ENCODE measurements at places on chromosomes 12 and 14.

DNA sequence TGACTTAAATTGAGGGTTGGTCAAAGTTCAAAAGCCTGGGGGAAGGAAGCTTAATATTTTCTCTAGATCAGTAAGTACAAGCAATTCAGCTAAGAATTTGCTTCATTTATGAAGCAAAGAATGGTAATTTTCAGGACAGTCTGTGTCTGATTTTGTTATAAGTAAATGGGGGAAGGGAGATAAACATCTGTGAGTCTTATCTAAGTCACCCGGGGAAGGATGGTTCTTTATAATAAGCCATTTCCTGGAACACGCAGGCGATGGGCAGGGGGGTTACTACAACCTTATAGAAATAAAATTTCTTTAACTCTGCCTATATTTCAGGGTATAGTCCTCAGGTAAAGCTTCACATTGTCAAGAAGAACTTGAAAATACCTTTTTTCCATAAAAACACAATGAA lies 42.9 kb downstream of the HELB start:
- no peak for DNase-seq

- no peak for DNase-seq
These were observed 3.2 kb upstream of the TUBA1C start for GRCh38 chr12:49261721-49262120.

GRCh38 chr14:96888593-96888992 lies 91.4 kb downstream of the VRK1 start:
- no peak for DNase-seq

GRCh38 chr12:45582986-45583659 lies 146.4 kb upstream of the ARID2 start:
- no peak for DNase-seq

GRCh38 chr12:66169221-66170170 lies at the start of gene TMBIM4:
Gene TMBIM4 (minus strand): TSS chr12:66169996. CDS start chr12:66169951, 45 bp downstream.
- DNase-seq = peak; percentile 96

DNA sequence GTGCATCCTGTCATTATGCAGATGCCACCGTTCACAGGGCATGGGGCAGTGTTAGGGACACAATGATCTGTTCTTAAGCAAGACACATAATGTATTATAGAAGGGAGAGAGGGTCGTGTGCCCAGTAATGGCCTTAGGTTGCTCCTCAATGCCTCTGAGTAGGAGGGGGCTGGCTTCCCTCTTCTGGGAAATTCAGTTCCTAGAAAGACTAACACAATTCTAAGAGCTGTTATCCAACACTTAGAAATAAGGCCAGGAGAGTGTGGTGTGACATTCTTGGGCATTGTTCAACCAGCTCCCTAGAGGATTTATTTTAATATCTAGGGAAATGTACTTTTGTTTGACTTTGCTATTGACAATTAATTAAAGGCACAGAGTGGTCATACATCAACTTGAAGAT lies 118.5 kb downstream of the ADCK1 start:
- DNase-seq = no peak

- no peak for DNase-seq
These were observed 521.4 kb upstream of the FOXG1 start for GRCh38 chr14:28245216-28245615.

GRCh38 chr12:84842406-84843013 lies 70.1 kb downstream of the SLC6A15 start:
- DNase-seq = no peak

DNA sequence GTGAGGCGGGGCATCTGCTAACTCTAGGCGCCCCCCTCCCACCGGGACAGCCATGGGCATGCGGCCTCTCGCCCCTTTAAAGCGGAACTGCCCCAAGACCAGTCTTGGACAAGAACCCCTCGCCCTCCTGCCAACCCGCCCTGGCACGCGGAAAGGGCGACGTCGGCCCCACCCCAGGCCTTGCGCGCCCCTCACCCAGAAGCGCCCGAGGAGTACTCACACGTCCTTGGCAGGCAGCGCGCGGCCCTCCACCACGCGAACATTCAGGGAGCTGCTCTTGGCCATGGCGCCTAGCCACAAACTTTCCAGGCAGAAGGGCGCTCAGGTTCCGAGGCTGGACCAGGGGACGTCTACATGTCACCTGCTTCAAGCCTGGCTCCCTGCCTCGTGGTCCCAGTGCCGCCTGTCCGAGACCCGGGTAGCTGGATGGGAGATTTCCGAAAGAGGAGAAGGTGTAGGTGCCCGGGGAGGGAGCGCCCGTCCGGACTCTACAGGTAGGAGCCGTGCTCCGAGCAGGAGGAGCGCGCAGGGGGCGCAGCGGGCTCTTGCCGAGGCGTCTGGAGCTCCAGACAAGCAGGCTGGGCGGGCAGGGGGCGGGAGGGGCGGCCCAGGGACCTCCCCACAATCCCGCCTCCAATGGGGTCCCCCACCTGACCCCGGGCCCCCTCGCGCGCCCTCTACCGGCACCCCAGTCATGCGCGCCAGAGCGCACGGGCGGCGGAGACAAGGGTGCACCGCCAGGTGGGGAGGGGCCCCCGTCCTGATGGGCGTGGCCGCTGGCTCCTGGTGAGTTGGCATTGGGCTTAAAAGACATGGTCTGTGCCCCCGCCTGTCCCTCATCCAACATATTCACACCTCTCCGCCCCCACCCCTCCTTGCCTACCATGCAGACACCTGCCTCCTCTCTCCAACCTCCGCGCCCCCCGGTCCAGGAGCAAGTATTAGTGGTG lies at the start of gene RASAL1:
Gene RASAL1, minus strand, starts transcription at position 584 of the 950 bp plus-strand sequence. Its CDS starts 299 bp downstream, at position 285.
- DNase-seq = no peak

DNA sequence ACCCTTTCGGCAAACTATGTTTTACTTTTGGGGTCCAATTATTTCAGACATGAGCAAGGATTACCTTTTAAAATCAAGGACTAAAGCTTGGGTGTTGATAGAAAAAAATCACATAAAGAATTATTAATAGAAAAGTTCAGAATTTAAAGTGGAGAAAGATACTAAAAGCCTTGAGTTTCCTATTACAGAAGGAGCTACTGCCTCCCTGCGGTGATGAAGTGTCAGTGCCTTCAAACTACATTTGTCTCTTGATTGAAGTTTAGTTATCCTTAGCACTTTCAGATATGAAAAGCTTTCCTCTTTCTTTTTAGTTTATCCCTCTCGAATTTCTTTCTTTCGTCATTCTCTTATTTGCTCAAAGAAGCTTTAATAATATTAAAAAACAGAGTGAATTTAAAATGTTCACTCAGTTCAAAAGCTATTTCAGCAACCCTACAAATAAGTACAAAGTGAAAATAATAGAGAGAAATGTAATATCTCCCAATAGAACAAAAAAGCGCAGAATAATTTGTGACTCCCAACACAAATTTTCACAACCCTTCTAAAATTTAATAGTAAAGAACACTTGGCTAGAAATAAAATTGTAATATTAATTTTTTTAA lies 87.6 kb downstream of the SEC23A start:
- DNase-seq = no peak

- DNase-seq = no peak
These were observed 6.4 kb upstream of the TC2N start for GRCh38 chr14:91873471-91874415.

DNA sequence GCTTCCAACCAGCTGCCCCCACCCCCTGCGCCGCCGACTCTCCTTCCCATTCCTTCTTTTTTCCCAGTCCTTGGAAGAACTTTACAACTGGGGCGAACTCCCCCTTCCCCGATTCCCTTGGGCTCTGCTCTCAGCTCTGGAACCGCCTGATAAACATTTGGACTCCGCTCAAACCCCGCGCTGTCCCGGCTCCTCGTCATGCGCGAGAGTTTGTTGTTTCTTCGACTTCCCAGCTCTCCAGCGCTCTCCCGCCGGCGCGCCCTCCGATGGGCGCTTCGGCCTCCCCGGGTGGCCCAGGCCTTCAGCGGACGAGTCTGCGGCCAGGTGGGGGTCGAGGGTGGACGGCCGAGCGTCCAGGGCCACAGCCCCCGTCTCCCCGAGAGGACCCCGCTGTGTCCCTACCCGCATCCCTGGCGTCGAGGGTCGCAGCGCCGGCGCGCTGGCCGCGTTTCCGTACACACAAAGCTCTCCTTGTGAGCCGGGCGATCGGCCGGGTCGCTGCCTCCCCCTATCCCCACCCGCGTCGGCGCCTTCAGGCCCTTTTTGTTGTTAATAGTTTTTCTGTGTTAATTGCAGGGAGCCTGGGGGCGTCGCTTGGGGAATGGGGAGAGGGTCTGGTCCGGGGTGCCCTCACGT lies 847 bp downstream of the MMP14 start:
- no peak for DNase-seq

GRCh38 chr14:35416108-35416750 lies 11.7 kb upstream of the NFKBIA start:
- DNase-seq = no peak

DNA sequence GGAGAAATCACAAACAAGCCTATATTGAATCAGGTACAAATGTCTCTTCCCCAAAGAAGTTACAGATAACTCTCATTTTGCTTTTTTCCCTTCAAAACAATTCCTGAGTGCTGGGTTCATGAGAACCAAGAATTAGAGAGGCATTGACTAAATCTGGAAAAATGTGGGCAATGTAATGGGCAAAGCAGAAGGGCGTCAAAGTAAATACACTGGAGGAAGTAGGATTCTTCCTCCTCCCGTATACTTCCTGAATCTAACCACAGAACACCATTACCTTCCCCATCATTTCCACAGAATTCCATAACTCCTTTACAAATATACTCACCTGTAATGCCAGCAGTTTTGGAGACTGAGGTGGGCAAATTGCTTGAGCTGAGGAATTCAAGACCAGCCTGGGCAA lies 3.0 kb upstream of the RBMS2 start:
- DNase-seq = no peak

DNA sequence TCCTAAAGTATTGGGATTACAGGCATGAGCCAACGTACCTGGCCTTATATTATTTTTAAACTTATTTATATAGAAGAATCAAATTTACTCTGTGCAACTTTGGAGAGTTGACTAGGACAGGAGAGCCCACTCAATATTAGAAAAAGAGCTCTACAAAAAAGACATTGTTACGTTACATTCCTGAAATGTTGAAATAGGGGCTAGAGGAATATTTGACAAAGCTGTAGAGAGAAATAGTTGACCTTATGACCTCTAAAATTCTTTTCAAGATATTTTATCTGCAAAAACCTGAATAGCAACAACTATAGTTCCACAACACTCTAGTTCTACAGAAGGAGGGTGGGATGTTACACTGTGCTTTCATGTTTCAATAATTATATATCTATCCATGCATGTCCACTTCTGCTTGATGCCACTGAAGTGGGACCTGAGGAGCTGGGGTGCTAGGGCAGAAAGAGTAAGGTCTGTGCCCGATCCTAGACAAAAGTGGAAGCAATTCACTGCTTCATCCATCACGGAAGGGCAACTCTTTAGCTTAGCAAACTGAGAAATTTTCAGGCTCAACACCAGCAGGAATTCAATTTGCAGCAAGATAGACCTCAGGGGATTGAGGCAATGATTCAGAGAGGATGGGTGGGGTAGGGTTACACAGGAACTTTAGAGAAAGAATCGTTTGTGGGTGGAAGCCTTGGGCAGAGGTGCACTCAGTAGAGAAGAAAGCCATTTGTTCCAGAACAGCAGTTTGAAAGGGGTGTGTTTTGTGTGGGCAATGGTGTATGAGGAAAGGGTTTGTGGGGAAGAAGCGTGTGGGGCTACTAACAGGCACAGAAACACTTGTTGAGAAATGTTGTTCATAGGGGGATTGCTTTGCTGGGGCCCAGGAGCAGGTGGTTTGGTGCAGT lies 16.0 kb upstream of the RNASE10 start:
- DNase-seq = no peak

GRCh38 chr14:51321036-51321435 lies 81.0 kb downstream of the TMX1 start:
- DNase-seq = no peak

- DNase-seq = no peak
These were observed 33.9 kb downstream of the MIA2 start for GRCh38 chr14:39267608-39268005.
